ENCODE measurements at places on chromosomes 2 and 18.

- no peak for DNase-seq
These were observed 189.7 kb downstream of the PAX3 start for GRCh38 chr2:222108957-222109585.

DNA sequence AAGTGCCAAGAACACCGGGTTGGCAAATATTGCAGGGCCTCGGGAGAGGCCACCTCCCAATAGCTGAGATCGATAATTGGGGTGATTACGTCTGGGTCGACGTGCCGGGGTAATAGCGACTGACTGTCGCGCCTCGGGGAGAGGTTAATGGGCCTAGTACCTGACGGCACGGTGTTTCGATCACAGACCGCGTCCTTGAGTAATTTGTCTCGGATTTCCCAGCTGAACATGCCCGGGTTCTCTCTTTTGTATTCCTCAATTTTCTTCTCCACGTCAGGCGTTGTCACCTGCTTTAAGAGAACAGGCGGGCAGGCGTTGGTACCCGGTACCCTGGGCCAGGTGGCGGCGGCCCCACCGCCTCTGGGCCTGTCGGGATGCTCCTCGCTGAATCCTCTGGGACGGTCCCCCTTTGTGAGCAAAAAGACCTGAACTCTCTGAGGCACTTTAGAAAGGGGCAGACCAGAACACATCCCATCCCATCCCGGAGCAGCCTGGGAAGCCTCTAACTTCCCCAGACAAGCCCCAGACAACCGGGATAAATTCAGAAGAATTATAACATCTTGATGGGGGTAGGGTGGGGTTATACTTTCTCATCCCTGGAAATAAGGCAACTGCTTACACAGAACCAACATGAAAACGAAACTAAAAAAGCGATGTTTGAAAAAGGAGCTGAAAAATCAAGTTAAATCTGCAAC is 3.3 kb downstream of the PAX3 start:
- DNase-seq, result no peak

GRCh38 chr2:204491528-204491927 is 53.7 kb upstream of the PARD3B start:
- DNase-seq, result no peak

- DNase-seq, result no peak
These were observed 19.3 kb downstream of the GPR55 start for GRCh38 chr2:230905448-230906421.

DNA sequence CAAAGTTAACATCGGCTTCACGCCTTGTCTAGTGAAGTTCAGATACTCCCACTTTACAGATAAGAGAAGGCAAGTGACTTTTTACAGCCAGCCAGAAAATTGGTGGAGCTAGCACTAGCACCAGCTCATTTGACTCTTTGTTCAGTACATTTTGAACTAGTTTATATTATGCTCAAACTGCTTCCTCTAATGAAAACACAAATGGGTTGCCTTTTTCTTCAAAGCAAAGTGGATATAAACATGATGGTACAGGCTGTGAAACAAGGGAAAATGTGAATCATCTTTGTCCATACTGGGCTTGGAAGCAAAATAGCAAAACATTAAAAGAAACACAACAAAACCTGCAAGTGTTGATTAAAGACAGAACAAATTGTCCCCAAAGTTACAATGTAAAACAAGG is 99.6 kb upstream of the LHCGR start:
- no peak for DNase-seq
